Daoy (cell line): ENCODE measurements at places on chromosomes 16 and 17. TPM values are rescaled to one million over a fixed set of nuclear protein-coding genes. Genes with fewer than 3 reads are reported as not detected.

- DNase-seq, result no peak
Observed at GRCh38 chr16:84973776-84974523, 37.4 kb downstream of the ZDHHC7 start.

DNA sequence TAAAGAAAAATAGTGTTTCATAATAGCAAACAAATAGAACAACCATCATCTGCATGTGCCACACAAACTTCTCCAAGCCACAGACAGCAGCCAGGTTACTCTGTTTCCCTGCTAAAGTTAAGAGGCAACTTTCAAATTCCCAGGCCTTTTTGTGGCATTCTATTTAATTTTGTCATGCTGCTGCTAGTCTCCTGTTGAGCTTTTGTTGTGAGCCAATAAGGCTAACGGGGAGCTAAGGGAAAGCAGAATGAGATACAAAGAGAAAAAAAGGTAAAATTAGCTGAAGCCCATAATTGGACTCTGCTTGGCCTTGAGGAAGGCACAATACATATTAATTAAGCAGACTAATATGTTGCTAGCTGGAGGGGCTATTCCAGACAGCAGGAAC is 74.7 kb upstream of the GNAO1 start:
- DNase-seq, result no peak

- DNase-seq, result no peak
Observed at GRCh38 chr17:73706858-73707257, 62.6 kb upstream of the SDK2 start.

The PLA2G10 gene
- not detected in 2 replicates for total RNA-seq

DNA sequence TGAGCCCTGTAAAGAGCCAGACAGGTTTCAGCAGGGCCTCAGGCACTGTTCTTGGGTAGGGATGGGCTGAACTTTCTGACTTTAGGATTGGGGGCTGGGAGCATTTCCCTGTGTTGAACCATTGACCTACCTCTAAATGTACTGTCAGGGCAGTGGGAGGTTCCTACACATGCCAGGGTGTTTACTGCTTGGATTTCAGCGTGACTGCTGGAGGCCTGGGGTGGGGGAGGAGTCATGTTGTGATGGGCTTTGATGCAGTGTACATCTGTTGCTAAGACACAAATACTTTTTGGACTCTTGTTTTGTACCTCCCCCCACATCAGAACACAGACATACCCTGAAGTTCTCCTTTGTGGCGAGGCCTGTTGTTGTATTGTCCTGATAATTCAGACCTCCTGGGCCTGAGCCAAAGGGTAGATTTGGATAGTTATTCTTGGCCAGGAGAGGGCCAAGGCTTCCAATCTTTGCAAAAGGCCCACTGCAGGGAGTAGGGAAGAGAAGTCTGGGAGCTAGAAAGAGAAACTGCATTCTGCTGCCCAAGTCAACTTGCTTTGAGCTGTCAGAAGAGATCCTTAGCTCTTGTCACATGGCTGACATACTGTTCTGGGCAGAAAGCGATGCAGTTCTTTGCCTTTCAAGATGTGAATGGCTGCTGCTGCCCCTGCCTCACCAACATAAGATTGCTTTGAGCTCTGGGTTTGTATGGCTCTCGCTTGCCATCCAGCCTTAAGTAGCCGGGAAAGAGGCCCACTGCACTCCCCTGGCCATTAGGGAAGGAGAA is 3.7 kb downstream of the NFE2L1 start:
- peak; percentile 42 for DNase-seq

DNA sequence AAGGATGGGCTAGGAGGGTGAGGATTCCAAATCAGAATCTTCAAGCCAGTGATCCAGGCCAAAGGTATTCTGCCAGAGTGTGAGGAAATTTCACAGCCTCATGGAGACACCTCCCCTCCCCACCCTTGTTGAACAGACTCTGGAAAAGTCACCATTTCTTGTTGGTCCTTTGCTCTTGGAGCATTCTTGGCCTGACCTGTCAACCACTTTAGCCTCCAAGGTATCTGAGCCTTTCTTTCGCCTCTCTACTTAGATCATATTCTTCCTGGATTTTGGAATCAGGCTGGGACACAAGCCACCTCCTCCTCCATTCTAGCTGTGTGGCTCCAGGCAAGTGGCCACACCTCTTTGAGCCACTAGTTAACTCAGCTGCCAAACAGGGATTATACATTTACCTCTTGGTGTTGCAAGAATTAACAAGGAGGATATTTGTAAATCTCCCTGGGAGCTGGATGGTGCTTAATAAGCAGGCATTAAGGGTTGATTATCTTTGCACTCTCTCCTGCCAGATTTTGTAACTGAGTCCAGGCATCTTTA is 193.5 kb downstream of the WWOX start:
- no peak for DNase-seq

GRCh38 chr17:4006745-4007211 is 42.5 kb upstream of the ATP2A3 start:
- DNase-seq, result no peak

GRCh38 chr17:48060249-48060648 is 12.1 kb downstream of the NFE2L1 start:
- DNase-seq, result no peak

The CDC27 gene
- total RNA-seq, result 79.9 and 117 TPM in 2 replicates

GRCh38 chr16:29877266-29877961 is 14.4 kb upstream of the CDIPT start:
- DNase-seq, result peak; percentile 44

The PRSS27 gene
- total RNA-seq, result 0.06 TPM in 1 of 2 replicates, not detected in the other

The C17orf100 gene
- total RNA-seq, result 0.06 and 0.71 TPM in 2 replicates

The KRT20 gene
- total RNA-seq, result not detected in 2 replicates

GRCh38 chr17:2085648-2085949 is 30.7 kb downstream of the HIC1 start:
- no peak for DNase-seq

- DNase-seq, result no peak
Observed at GRCh38 chr17:34201225-34201624, 53.9 kb upstream of the CCL2 start.

DNA sequence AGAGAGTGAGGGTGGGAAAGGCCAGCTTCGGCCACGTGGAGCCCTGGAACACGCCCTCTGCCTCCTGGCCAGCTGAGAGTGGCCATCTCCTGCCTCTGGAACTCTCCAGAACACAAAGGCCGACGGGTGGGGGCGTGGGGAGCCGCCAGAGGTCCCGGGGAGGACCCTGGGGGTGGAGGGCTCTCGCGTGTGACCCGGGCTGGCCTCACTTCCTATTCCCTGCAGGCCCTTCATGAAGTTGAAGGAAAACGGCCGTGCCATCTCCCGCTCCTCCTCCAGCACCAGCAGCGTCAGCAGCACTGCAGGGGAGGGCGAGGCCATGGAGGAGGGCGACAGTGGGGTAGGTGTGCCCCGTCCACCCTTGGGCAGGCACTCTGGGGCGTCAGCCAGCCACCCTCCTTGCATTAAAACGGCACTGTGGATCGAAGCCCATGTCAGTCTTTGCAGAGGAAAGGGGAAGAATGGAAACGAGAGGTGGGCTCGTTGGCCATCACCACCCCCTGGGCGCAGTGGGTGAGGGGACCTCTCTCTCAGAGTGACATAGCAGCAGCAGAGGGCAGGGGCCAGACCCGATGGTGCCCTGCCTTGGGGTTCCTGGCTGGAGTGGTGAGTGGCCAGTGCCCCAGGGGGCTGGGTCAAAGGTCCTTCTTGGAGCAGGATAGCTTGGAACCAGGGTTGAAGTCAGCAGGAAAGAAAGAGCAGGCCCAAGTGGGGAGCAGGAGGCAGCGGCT is 37.1 kb downstream of the OR1D5 start:
- no peak for DNase-seq

- peak; percentile 60 for DNase-seq
Observed at GRCh38 chr16:17467923-17468540, 2.7 kb downstream of the XYLT1 start.
